ENCODE measurements at places on chromosomes 2 and 18. TPM values are rescaled to one million over a fixed set of nuclear protein-coding genes. Genes with fewer than 3 reads are reported as not detected.

The LIMS4 gene
- total RNA-seq, result 2.7 TPM

The ZNF385B gene
- not detected for total RNA-seq

The PLB1 gene
- total RNA-seq, result 4.5 TPM

The LIPG gene
- 2.2 TPM for total RNA-seq

The HJURP gene
- total RNA-seq, result 73.2 TPM

The GLI2 gene
- 20.0 TPM for total RNA-seq

The SLC30A3 gene
- total RNA-seq, result not detected

The COLEC11 gene
- not detected for total RNA-seq

The SIX2 gene
- total RNA-seq, result 3.6 TPM

The HSBP1L1 gene
- 18.1 TPM for total RNA-seq

The RAB31 gene
- 72.2 TPM for total RNA-seq

The ZSWIM2 gene
- not detected for total RNA-seq

The PSTPIP2 gene
- total RNA-seq, result 6.8 TPM

The CRYGC gene
- not detected for total RNA-seq

The POTEJ gene
- not detected for total RNA-seq

The AQP12A gene
- not detected for total RNA-seq

The TRPM8 gene
- 0.03 TPM for total RNA-seq

The GPR75 gene
- total RNA-seq, result 2.3 TPM

The SPIRE1 gene
- 31.6 TPM for total RNA-seq

The PTPRN gene
- total RNA-seq, result 4.9 TPM

The MYOM1 gene
- total RNA-seq, result not detected

Data from SJSA1 (cell line).